ENCODE measurements at places on chromosomes 1 and 21.

DNA sequence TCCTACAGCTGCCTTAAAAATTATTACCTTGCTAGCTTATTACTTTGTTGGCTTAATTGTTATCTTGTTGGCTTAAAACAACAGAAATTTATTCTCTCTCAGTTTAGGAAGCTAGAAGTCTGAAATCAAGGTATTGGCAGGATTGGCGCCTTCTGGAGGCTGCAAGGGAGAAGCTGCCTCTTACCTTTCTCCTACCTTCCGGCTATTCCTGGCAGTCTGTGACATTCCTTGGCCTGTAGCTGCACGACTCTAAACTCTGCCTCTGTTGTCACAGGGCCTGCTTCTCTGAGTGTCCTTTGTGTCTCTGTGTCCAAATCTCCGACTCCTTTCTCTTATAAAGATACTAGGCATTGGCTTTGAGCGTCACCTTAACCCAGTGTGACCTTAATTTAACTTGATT, 579.9 kb upstream of the B3GALT2 start:
- no peak for DNase-seq

DNA sequence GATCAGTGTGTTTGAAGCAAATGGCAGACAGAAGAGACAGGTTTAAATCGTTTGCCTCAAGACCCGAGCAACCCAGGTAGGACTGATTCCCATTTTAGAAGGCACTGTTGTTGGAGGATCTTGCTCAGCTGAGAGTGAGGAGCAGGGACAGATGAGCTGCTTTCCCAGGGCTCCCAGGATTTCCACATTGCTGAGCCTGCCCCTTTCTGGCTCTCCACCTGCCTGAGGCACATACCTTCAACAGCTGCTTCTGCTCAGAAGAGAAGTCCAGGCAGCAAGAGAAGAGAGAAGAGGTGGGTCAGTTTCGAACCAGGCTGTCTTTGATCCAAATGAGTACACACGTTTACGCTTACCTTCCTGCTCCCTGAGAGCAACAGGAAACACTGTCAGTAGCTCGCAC, 5.7 kb downstream of the TNNT2 start:
- DNase-seq = no peak

GRCh38 chr1:112297536-112297935, 98.5 kb upstream of the CTTNBP2NL start:
- no peak for DNase-seq

- no peak for DNase-seq
Observed at GRCh38 chr21:29195981-29196669, 65.7 kb downstream of the MAP3K7CL start.

- DNase-seq = no peak
Observed at GRCh38 chr1:68010090-68010489, 40.3 kb downstream of the DIRAS3 start.

GRCh38 chr1:95685081-95685480, 451.1 kb downstream of the RWDD3 start:
- peak; percentile 37 for DNase-seq

GRCh38 chr1:152645146-152645545, 18.0 kb upstream of the LCE2D start:
- no peak for DNase-seq

DNA sequence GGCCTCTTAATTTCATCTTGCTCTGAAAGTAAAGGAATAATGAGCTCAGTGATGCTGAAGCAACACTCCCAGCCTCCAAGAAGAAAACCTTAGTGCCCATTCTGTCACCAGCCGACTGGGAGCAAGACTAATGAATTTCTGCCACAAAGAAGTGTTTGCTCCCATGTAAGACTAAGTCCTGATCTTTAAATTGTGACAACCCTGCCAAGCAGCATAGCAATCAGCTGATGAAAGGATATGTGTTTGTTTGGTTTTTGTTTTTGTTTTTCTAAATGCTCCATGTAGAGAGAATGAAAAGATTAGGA, 113.7 kb upstream of the PALMD start:
- no peak for DNase-seq

GRCh38 chr1:30545365-30545764, 178.0 kb downstream of the MATN1 start:
- no peak for DNase-seq

Measured in NCI-H774 (cell line).